Activated CD8-positive, alpha-beta memory T cell treated with anti-CD3 and anti-CD28 coated beads for 1 hour (primary cell): ENCODE measurements at places on chromosomes 7 and 10.

DNA sequence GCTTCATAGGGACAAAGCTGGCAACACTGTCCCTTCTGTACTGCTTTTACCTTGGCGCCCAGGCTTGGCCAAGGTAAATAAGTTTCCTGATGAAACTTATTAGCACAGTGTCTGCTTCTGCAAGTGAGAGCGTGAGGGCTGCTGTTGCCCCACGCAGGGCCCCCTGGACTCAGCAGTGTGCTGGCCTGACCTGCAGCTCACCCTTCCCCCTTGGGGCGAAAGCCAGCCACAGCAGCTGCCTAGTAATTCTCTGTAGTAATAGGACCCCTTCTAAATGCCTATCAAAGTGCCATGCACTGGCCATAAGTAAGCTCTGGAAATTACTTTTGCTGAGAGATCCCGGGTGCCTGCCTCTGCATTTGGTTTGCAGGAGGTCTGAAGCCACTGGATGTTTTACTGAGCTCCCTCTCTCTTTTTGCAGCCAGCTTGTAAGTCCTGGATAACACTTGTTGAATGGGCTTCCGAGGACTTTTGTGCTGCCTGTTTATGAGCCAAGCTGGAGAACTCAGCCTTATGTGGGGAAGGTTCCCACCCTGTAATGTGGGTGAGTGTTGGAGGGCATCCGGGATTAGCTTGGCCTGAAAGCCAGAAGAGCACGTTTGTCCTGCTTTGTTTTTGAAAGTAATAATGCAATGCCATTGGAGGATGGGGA lies 293.9 kb downstream of the C7orf25 start:
- no peak for DNase-seq

- no peak for DNase-seq
These were observed 15.5 kb downstream of the LZTS2 start for GRCh38 chr10:101014966-101015581.

GRCh38 chr7:2820508-2820934 lies 23.6 kb downstream of the GNA12 start:
- no peak for DNase-seq

- DNase-seq: no peak
These were observed 78.7 kb upstream of the ARID5B start for GRCh38 chr10:61822781-61823230.

DNA sequence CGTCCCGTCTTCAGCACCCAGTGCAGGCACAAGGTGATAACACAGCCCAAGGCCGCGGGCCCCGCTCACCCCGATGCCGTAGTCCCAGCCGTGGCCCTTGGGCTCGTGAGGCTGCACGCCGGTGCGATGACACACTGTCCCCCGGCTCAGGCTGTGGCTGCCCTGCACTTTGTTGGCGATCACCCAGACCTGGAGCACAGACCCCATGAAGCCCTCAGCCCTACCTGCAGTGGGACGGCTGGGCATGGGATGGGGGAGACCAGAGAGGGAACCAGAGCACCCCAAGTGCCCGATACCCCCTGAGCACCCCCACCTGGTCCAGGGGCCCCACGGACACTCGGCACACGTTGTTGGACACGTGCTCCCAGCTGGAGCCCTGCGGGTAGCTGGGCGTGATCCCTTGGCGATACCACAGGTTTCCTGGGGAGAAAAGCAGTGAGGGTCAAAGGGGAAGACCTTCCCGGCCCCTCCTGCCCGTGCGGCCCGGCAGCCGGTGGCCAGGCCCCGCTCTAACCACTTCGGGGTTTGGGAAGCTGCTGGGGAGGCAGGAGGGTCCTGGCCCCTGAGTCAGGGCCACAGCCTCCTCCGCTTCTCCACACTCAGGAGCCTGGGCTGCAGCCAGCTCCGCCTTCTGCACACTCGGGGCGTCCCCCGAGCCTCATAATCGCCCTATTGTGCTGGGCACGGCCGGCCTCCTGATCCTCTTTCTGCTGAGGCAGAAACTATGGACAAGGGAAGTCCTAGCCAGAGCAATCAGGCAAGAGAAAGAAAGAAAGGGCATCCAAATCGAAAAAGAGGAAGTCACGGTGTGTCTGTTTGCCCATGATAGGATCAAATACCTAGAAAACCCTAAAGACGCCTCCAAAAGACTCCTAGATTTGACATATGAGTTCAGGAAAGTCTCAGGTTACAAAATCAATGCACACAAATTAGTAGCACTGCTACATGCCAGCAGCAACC lies 6.7 kb downstream of the BHLHA15 start:
- no peak for DNase-seq

DNA sequence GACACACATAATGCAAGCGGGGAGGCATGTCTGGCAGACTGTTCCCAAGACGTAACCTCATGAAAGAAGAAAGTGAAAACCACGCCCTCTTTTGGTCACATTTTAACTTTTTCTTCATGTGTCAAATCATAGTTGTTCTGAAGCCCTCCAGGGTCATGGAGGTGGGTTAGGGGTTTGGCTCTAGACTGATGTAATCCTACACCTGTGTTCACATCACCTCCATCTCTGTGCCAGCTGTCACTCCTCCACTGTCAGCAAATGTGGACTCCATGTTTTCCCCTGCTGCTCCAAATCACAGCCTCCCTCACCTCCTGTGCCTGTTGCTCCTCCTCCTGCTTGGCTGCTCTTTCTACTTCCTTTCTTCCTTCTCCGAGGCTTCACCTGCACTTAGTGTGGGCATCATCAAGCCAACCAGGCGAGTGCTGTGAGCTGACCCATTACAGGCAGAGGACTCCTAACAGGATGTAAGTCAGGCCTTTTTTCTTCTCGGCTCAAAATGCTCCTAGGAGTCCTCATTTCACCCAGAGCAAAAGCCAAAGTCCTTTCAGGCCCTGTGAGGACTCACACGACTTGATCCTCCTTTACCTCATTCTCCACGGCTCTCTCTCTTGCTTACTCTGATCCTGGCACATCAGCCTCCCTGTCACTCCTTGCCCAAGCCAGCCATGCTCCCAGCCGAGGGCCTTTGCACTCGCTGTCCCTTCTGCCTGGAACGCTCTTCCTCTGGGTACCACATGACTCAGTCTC lies 66.4 kb upstream of the IFRD1 start:
- no peak for DNase-seq

GRCh38 chr10:34537629-34538231 lies 277.4 kb downstream of the PARD3 start:
- DNase-seq: no peak

DNA sequence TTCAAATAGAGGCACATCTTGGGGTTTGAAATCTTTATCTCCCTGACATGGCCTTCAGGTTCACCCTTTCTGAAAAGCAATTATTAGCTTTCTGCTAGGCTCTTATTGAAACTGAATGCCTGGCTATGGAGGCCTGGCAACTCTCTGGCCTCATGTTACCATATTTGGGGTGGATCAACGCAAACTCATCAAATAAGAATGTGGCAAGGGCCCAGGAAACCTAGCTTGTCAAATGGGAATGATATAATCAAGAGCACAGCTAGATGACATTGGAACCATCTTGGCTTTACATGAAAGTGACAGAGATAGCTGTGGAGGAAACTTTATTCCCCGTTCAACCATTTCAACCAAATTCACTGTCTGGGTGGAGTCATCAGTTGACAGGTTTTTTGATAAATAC lies 202.8 kb upstream of the SMIM30 start:
- no peak for DNase-seq

- DNase-seq: no peak
These were observed 264.0 kb downstream of the TCERG1L start for GRCh38 chr10:131047501-131047900.

GRCh38 chr10:26890956-26891355 lies 30.2 kb upstream of the ABI1 start:
- DNase-seq: no peak

- no peak for DNase-seq
These were observed 241.3 kb downstream of the ANK3 start for GRCh38 chr10:60148266-60148840.

GRCh38 chr10:66162560-66163143 lies 763.2 kb upstream of the LRRTM3 start:
- DNase-seq: no peak

DNA sequence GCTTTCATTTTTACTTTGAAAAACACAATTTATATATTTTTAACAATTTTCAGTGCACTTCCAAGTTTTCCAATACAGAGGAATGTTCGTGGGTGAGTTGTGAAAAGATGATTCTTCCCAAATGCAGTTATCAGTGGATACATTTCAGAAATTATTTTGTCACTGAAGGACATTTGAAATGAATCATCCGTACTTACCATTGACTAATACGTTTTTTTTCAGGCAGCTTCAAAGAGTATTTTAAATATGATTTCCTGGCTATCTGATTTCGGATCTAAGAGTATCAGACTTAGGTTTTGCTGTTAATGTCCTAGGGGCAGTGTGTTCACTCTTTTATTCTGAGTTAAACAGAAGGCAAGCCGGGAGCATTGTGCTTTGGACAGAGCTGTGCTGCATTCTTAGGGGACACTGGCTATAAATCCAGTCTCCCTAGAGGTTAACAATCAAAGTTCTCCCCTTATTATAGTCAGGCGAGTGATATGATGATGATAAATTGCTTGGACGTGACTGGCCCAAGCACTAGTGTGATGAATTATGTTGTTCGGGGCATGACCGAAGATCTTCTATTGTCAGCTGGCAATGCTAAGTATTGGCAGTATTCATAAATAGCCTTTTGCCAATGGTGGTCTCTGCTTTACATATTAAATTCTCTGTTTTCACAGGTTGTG lies 4.5 kb downstream of the PTER start:
- no peak for DNase-seq

GRCh38 chr10:11017000-11017569 lies 587 bp upstream of the CELF2 start:
- DNase-seq: no peak

GRCh38 chr7:114048386-114049235 lies 129.8 kb upstream of the PPP1R3A start:
- DNase-seq: no peak

DNA sequence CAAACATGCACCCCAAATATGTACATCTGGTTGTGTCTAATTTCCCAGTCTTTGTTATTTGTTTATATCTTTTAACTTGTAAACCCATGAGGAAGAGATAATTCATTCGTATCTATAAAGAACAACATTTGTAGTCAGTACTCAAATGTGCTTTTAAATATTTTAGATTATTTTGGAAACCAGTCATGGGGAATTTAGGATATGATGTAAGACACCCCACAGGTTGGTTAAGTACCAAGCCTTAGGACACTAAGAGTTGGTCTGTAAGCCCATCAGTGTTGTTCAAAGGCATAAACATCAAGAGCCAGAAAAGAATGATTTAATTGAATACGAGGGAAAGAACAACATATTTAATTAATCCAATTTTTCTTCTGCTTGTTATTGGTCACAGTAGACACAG lies 421.1 kb upstream of the SEMA3C start:
- DNase-seq: no peak

DNA sequence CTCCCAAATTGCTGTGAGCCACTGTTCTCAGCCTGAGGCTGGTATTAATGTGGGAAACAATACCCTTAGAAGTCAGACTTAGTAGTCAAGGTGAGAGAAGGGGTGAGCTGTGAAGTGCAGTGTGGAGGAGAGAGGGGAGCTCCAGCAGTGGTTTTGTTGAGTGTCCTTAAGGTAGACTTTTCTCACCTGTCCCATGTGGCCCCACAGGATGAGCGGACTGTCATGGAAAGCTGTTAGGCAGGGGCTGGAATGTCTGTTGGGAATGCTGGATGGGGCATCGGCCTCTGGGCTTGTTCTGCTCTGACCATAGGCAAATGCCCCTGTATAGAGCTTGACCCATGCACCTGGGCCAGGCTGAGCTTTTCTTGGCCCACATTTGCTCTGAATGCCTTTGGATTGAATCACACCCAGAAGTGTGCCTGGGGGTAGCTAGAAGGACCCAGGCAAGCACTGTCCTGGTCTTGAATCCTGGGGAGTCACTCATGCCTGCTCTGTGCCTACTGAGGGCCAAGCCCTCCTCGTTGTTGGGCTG lies 36.3 kb upstream of the SH2D4B start:
- no peak for DNase-seq

DNA sequence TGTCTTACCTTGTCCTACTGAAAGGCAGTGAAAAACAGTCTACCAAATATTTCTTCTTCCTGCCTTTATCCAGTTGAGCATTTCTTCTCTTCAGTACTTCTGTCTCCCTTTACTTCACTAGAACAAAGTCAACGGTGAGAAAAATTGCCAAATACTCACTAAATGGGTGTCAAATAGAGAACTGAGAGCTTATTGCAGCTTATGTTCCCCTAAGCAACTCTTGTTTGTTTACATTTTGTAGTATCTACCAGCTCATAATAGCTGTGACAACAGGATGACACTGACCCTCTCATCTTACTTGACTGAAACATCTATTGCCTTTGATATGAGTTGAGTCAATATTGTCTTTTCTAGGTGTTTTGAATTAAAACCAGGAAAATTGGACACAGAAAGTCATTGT lies 327.9 kb upstream of the SORCS1 start:
- no peak for DNase-seq

- no peak for DNase-seq
These were observed 39.9 kb downstream of the KIF20B start for GRCh38 chr10:89741126-89741762.

GRCh38 chr10:24453404-24453830 lies 244.5 kb downstream of the KIAA1217 start:
- DNase-seq: no peak

GRCh38 chr7:20330928-20331909 lies 519 bp downstream of the ITGB8 start:
- DNase-seq: no peak

DNA sequence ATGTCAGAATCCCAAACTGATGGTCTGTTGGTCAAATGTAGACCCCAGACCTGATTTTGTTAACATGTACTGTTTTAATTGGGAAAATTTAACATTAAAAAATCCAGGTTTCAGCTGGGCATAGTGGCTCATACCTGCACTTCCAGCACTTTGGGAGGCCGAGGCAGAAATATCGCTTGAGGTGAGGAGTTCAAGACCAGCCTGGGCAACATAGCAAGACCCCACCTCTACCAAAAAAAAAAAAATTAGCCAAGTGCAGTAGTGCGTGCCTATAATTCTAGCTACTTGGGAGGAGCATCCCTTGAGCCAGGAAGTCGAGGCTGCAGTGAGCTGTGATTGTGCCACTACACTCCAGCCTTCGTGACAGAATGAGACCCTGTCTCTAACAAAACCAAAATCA lies 15.9 kb upstream of the CAMK2G start:
- no peak for DNase-seq

GRCh38 chr10:114854906-114855305 lies 33.3 kb downstream of the FHIP2A start:
- no peak for DNase-seq

DNA sequence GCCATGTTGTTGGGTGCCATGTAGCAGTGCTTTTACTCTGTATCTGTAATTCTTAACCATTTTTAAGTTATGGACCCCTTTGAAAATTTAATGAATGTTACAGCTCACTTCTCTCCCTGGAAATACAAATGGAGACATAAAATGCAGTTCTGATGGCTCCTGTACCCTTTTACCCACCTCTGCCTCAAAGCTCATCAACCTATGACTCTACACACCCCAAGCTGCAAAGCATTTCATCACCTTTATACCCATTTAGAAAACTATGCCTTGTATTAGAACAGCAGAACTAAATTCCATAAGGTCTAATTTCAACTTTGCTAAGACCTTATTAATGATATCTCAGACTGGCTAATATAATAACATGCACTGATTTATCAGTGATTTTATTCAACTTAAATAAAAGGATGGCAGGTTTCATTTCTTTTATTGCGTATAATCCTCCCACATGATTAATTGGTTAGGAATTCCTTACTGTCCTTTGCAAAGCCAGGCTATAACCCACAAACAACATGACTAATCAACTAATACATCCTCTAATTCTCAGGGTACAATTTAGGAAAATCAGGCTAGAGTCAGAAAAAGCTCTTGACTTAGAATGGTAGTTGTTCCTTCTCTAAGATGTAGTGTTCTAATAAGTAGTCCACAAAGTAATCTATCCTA lies 68.1 kb downstream of the CPEB3 start:
- no peak for DNase-seq
